Stimulated activated CD4-positive, alpha-beta T cell treated with anti-CD3 and anti-CD28 coated beads, Interleukin-15, amount 100 ng/mL, for 1 hour (primary cell): ENCODE measurements at places on chromosomes 3 and 15.

DNA sequence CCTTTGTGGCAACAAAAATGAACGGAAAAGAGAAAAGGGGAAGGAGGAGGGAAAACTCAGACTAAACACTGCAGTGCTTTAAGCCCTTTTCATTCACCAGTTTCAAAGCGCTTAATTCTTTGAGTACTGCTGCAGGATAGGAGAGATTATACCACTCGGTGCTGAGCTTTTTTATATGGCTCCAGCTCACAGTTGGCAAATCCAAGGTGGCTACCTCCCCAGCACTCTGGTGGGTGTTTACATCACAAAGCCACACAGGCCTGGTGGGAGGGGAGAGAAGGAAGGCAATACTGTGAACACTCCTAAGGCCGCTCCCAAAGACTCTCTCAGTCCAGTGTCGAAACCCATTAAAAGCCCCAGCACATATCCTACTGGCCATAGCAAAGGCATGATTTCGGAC, 191.4 kb downstream of the STT3B start:
- no peak for DNase-seq

- no peak for DNase-seq
Observed at GRCh38 chr3:137332297-137332696, 374.5 kb downstream of the IL20RB start.

GRCh38 chr15:29208836-29209235, 60.8 kb downstream of the NSMCE3 start:
- no peak for DNase-seq

GRCh38 chr3:42143440-42143839, 52.3 kb downstream of the TRAK1 start:
- DNase-seq: no peak

GRCh38 chr15:101018016-101018415, 98.9 kb downstream of the LRRK1 start:
- DNase-seq: no peak

- DNase-seq: no peak
Observed at GRCh38 chr15:73800662-73801345, 47.7 kb upstream of the INSYN1 start.

DNA sequence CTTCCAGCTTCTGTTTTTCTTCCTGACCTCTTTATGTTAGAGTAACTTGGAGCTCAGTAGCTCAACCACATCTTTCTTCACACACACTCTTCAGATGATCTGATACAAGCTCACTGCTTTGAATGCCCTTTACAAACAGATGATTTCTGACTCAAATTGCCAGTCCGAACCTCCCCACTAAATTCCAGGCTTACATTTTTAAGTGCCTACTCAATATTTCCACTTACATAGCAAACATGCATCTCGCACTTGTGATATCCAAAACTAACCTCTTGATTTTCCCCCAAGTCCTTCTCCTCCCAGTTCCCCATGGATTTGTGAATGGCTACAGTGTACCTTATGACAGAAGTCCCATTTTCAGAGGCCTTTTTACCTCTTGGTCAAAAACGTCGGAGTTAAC, 139.1 kb downstream of the GBE1 start:
- DNase-seq: no peak

DNA sequence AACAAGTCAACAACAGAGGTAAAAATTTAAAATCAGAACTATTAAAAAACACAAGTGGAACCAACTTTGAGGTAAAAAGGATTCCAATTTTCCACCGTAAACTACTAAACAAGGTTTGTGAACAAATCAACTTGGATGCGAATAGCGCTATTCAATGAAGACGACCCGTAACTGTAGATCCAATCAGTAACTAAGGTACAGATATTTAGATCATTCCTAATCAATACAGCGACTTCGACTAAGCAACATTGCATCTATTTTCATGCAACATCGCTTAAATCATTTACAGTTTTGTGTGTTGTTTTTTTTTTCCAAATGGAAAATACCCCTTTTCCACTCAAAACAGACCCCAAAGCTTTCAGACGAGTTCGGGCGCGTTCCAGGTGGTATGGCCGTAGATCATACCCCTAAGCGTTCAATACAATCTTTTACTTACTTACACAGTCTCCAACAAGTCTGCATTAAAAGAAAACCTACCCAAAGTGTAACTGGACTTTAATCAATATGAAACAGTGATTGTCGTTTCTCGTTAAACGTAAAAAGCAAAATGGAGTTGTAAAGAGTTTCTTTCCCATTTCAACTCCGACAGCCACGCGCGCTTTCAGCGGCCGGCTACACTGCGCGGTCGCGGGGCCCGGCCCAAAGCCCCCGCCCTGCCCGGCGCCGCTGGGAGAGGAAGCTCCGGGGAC, 786 bp downstream of the RHOA start:
- DNase-seq: no peak
